Mesothelial cell of epicardium (in vitro differentiated cells): ENCODE measurements at places on chromosomes 12 and 14.

DNA sequence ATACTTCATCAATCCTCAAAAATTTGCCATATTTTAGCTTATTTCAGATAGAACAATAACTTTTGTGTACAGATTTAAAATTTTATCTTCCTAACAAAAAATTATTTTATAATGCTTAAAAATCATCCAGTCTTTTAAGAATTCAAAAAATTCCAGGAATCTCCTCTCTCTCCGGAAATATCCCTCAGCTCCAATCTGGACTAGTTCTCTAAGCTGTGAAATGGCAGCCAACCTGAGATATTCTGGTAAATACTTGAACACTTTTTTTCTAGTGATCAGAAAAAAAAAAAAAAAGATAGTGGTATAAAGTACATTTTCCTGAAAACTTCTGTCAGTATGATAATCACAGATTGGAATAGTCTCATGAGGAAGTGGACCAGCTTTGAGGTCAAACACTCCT is 57.6 kb downstream of the SSPN start:
- no peak for DNase-seq

DNA sequence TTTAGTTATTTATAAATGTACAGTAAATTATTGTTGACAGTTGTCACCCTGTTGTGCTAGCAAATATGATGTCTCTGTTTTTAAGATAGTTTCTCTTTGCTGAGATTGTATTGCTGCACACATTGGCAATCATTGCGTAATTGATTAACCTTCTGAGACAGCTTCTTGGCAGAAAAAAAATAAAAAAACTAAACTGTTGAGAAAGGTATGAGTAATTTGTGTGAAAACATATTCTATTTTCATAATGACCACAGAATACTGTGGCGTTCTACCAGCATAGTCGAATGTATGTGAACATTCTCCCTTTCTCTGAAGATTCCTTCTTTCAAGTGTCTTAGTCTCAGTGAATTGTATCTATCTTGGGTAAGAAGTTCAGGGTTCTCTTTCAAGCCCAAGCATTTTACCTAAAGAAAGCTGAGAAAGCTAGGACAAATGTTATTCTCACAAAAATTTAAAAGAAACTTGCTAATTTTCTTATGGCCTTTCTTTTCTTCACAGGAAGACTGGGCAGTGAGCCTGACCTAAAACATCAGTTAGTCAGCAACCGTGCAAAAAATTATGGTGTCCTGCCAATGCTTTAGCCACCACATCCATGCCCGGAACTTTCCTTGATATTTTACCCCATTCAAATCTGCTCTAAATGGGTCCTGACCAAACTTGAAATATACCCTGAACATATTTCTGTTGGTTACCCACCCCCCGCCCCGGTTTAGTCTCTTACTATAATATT is 69.0 kb upstream of the REP15 start:
- DNase-seq, result no peak

DNA sequence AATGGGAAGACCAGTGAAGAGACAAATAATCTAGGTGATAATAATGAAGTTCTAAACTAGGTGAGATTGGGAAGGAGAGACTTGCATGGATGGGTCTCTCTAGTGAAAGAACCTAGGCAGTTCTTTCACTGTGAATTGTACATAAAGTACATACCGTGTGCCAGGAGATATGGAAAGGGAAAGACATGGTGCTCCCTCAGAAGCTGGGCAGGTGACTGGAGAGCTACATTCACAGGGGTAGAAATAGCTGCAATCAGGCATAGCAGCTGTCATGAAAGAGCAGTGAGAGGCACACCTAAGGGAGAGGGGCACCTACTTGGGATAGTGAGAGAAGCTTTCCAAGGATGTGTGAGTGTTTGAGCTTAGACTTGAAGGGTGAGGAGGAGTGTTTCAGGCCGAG is 9.3 kb downstream of the STK38L start:
- DNase-seq, result no peak

GRCh38 chr12:83850531-83850930 is 1062.1 kb downstream of the SLC6A15 start:
- no peak for DNase-seq

DNA sequence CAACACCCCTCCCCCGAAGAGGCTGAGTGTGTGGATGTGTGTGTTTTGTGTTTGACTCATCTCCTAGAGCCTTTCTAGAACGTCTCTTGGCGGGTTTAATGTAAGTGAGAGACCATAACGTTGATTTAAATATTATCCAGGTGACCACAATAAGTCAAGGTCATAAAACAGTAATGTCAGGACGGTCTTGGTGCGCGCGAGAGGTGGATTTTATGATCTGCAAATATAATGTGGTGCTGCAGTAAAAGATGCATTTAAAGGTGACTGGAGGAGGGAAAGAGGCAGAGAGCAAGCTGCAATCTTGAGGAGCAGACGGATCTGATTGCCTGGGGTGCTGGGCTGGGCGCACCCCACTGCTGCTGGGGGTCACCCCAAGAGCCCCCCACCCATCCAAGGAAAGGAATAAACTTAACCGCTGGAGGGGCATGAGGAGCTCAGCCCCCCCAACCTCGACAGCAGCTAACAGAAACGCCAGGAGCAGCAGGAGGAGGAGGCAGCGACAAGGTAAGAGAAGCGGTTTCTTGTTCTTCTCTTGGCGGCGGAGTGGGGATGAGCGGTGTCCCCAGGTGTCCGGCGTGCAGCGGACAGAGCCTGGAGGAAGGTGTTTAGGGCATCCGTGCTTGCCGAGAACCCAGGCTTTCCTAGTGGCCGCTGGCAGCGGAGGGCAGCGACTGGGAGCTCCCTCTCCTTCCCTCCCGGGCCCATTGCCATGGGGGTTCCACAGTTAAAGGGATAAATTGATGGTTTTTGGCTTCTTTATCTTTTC is 5.5 kb downstream of the HOXC10 start:
- no peak for DNase-seq

DNA sequence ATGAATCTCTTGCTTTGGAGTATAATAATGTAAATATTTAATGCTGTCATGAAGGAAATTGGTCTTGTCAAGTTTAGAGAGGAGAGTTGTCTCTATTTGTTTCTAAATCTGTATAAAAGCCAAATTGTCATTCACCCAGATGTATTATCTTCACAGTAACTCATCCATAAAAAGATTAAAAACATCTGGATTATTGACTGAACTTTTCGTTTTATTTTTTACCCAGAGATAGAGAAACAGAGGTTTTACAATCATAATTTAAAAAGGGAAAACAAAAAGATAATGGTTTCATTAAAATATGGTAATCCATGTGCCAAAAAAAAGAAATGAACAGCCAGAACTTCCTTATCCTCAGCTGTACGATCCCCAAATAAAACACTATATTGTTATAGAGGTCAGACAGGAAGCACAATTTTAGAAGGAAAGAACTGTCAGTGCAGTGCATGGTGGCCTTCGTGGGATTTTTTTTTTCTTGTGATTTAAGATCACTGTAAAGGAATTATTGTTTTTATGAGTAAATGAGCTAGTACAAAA is 125.9 kb downstream of the ACSS3 start:
- DNase-seq, result no peak

DNA sequence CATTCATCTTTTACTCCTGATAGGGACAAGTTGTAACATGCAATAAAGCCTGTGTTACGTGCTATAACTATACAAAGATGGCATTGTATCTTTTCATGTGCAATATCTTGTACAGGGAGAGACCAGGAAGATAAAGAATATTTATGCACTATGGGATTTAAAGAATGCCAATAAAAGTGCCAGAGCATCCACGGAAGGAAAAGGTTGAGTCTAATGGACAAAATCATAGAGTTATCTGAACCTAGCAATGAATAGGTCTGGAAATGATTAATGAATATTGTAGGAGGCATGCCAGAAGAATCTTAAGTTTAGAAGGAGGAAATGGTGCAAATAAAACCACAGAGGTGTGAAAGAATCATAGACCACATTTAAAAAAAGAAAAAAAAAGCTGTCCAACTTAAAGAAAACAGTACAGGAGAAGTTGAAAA is 263.9 kb downstream of the KCNC2 start:
- DNase-seq, result no peak

GRCh38 chr14:98186140-98186539 is 1085.9 kb downstream of the BCL11B start:
- DNase-seq, result no peak

GRCh38 chr12:34403706-34404376 is 381.5 kb downstream of the ALG10 start:
- peak; percentile 5 for DNase-seq

DNA sequence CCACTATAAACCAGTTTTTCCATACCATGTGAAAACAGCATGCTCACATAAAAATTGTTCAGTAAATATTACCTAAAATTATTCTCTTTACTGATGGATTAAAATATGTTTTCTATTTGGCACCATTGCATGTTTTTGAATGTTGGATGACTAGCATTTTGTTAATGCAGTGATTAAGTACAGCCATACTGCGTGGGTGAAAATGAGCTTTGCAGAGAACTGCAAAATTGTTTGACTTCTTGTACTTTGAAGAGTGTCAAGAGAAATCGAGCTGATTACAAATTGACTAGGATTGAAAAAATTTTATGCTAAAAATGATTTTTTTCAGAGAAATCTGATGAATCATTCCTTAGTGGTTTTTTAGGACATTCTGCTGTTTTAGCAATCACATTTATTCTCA is 452.9 kb downstream of the RPL10L start:
- DNase-seq, result no peak

DNA sequence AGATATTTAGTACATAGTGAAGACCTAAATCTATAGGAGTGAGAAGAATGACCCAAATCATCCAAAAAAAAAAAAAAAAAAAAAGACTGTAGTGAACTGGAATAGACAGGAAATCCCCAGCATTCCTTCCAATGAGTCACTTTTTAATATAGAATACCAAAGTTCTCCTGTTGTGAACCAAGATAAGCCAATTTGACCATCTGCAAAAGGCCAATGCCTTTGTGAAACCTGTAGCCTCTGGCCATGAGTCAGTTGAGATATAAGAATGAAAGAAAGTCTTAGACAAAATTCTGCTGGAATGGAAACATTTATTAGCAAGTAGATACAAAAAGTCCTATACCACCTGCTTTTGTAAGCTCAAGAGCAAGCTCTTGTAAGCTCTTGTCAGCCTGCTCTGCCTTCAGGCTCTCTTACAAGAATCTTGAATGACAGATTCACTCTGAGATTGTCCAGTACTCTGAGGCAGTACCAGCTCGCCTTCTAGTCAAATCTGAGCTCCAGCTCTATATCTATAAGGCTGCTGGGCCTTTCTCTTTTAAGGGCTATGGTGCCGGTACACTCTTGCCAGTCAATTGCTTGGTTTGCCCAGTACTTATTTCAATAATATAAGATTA is 243.0 kb upstream of the TMTC1 start:
- DNase-seq, result no peak

DNA sequence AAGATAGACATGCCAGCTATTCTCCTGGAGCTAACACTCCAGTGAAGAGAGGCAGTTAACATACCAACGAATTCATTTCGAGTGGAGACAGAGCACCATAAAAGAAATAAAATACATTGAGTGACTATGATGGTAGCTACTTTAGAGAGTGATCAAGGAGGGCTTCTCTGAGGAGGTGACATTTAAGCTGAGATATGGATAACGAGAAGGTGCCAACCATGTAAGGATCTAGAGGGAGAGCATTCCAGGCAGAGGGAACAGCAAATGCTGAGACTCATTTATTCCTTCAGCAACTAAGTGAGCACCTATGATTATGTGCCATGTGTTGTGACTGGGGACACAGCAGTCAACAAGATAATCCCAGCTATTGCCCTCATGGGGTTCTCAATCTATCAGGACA is 28.3 kb upstream of the OAS1 start:
- DNase-seq, result no peak

GRCh38 chr12:93447555-93448290 is 6.0 kb upstream of the UBE2N start:
- DNase-seq, result no peak

- DNase-seq, result no peak
Measured at GRCh38 chr12:125105600-125105999, 40.4 kb downstream of the AACS start.

- DNase-seq, result no peak
Measured at GRCh38 chr14:103127861-103128598, 4.8 kb downstream of the TNFAIP2 start.

DNA sequence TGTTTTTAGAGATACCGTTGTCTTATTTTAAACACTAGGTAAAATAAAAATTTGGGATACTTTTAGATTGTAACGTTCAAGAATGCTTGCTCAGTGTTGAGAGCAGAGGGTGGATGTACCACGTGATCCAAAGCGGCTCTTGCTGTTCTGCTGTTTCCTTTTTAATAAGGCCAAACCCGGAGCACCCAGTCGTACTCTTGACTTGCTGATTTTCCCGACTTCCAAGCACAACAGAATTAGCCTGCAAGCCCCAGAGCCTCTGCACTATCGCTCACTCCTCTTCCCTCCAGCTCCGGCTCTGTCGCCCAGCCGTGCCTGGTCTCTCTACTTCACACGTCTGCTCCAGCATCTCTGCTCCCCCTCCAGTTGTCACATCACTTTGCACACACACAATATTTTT is 77.3 kb downstream of the EMP1 start:
- no peak for DNase-seq

DNA sequence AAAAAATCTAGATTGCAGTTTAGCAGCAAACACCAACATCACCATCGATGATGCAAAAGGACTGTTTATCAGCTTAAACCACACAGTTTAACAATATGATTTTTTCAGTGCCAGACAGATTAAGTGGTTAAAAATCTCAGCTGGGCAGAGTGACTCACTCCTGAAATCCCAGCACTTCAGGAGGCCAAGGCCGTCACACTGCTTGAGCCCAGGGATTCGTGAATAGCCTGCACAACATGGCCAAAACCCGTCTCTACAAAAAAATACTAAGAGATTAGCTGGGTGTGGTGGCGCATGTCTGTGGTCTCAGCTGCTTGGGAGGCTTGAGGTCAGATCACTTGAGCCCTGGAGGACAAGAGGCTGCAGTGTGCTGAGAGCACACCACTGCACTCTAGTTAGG is 8.9 kb downstream of the RSRC2 start:
- no peak for DNase-seq

DNA sequence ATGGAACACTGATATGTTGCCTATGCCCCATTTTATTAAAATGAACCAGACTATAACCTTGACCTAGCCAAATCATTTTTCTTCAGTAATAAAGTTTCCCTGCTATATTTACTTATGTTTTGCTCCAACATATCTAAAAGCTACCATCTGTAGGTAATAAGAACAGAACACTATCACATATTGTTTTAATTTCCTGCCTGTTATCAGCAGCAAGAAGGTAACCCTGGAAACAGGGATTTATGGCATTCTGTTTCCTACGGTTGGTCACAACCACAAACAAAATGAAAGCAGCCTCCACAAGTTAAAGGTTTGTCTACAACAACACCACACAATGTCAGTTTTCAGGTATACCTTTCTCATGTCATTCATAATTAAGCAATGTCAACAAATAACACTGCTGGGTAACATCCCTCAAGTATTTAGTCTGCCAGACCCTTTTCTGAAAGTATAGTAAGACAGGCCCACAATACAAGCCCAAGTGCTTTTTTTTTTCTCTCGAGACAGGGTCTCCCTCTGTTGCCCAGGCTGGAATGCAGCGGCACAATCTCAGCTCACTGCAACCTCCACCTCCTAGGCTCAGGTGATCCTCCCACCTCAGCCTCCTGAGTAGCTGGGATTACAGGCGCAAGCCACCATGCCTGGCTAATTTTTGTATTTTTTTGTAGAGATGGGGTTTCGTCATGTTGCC is 25.5 kb downstream of the GCH1 start:
- DNase-seq, result no peak
